ENCODE measurements at places on chromosomes 1 and 21.

DNA sequence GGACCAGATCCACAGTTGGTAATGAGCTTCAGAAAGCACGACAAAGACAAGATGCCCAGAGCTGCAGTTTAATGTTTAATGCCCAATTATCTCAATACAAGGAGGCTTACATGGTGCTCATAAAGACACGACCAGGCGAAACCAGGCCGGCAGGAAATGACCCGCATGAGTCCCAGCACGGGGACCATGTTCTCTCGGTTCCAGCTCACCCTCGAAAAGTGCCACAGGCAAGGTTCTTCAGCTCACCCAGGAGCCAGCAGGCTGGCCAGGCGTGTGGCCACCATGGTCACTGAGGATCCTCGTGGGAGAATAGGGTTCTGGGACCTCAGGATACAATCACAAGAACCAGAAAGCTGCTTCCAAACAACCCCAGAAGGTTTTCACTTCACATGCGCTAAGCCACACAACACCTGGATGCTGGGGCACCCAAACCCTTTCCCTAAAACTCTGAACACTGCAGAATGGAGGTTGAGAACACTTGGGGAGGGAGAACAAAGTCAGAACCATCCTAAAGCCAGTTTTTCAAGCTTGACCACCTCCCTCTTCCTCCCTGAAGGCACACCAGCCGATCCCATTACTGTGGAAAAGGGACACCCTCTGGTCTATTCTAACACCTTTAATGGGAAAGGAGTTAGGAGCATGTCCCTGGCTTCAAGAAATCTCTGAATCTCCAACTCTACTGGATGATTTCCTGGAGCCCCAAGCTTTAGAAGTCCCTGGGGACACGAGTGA lies 22.6 kb upstream of the ASAP3 start:
- DNase-seq = no peak

- DNase-seq = no peak
These were observed 33.9 kb downstream of the C1orf141 start for GRCh38 chr1:67100833-67101232.

DNA sequence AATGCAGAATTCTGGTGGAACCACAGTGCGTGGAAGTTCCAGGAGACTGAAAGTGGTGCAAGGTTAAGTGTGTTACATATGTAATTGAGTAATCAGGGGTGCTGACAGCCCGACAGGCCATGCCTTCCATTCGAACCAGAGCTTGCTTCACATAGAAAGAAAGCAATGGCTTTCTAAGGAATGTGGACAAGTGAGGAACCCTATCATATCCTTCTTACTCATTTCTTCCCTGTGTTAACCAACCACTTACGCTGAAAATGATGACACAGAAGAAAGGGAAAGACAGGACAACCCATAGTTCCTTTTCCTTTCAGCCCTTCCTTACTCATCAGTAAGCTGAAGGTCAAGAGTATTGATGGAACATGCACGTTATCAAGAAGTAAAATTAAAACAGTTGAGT lies 48.1 kb upstream of the KCNA3 start:
- DNase-seq = no peak

GRCh38 chr1:157113106-157113505 lies 13.5 kb upstream of the ETV3L start:
- no peak for DNase-seq

- DNase-seq = no peak
These were observed 22.0 kb downstream of the GNAI3 start for GRCh38 chr1:109570414-109570813.

DNA sequence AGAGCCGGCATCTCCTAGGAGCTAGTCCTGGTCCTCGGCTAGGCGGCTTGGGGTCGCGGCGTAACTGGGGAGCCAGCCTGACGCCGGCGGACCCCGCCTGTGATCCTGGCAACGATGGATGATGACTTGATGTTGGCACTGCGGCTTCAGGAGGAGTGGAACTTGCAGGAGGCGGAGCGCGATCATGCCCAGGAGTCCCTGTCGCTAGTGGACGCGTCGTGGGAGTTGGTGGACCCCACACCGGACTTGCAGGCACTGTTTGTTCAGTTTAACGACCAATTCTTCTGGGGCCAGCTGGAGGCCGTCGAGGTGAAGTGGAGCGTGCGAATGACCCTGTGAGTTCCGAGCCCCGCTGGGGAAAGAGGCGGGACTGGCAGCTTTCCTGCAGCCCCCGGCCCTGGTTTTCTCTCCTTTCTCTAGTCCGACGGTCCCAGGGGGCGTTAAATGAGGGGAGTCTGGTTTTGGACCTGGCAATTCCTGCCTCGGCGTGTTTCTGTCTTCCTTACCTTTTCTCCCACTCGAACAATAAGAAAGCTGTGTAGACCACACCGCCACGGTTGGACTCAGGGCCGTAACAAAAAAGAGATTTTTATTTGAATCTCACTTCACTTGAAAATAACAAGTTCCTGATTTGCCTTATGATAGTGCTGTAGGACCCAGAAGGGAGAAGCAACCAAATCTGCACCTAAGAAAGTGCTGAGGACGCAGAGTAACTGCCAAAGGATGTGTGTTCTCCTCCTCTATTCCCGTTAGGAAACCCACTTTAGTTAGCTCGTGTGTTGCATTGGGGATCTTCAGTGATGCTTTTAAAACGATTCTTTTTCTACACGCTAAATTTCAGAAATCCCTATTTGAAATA lies at the start of gene SPRTN:
Gene SPRTN (plus strand): TSS at position 24 of the 859 bp plus-strand sequence. CDS start 91 bp downstream, at position 115.
- no peak for DNase-seq

DNA sequence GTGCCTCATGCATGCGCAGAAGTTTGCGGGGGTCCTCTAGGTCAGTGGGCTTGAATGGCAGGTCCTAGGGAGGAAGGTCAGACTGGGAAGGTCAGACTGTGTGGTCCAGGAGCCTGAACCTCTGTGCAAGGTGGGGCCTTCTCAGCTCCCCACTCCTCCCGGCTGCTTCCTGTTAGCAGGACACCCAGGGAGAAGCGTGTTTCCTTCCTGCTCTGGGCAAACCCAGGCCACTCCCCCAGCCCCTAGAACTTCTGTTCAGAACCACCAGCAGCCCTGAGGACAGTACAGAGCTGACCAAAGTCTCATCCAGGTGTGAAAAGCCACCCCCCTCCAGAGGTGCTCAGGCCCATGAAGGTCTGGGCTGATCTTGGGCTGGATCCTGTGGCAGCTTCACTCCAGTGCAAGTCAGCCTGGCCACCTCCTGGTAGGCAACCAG lies 29.9 kb downstream of the NAV1 start:
- no peak for DNase-seq

- DNase-seq = no peak
These were observed 10.9 kb upstream of the GNL2 start for GRCh38 chr1:37606481-37607263.

DNA sequence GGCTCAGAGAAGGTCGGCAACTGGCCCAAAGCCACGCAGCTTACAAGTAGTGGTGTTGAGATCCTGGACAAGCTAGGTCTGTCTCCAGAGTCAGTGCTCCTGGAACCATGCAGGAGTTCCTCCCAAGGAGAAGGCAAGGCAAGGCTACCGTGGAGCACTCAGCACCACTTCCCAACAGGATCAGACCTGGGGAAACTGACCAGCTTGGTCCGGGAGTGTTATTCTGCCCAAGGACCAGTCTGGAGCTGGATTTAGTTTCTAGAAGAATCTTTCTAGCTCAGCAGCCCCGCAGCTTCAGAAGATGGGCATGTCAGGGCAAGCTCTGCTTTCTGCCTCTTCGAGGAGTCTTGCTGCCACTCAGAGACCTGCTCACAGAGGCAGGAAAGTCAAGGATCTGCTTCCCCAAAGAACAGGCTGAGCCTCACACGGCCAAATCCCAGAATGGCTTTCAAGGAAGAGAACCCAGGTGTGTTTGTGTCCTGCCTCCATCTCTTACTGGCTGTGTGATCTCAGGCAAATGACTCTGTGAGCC lies 302.8 kb downstream of the MATN1 start:
- no peak for DNase-seq

Measured in NCI-H1694 (cell line).